ENCODE measurements at places on chromosomes 11 and 22.

DNA sequence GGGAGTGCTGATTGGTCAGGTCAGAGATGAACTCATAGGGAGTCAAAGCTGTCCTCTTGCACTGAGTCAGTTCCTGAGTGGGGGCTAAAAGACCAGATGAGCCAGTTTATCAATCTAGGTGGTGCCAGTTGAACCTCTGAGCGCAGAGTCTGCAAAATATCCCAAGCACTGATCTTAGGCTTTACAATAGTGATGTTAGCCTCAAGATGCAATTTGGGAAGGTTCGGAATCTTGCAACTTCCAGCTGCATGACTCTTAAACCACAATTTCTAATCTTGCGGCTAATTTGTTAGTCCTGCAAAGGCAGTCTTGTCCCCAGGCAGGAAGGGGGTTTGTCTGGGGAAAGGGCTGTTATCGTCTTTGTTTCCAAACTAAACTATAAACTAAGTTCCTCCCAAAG, 92.3 kb upstream of the PARVA start:
- DNase-seq, result no peak

GRCh38 chr11:1773131-1773993, 9.6 kb upstream of the CTSD start:
- DNase-seq, result no peak

- DNase-seq, result no peak
Observed at GRCh38 chr22:44729391-44730021, 22.9 kb upstream of the ARHGAP8 start.

DNA sequence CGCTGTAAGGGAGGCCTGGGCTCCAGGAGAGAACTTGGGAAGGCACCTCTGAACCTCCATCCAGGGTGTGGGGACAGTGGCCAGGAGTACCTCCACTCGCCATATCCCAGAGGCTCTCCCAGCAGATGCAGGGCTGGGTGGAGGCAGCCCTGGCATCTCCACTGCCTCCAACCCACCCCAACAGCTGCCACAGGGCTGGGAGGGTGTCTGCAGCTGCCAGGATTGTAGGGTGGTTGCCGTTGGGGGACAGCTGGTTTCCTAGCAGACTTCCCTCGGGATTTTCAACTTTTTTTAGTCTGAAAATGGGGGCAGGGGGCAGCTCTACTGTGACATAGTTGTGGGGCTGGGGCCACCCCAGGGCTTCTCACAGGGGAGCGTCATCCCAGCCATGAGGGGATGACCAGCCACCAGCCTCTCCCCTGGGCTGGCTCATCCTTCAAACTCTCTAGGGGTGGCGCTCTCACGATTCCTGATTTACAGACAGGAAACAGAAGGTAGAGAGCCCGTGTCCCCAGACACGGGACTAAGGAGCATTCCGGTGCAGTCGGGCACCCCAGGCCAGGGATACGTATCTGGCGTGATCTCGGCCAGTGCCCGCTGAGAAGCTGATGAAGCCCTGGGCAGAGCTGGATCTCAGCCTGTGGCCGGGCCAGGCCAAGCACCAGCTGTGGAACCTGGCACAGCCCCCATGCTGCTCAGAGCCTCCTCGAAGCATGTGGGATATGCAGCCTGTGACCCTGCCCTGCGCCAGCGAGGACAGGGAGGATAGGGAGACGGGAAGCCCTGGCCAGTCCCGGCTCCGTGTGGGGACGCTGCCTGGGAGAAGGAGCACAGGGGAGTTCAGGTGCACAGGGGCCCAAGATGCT, 9.9 kb downstream of the PRR5 start:
- DNase-seq, result no peak

DNA sequence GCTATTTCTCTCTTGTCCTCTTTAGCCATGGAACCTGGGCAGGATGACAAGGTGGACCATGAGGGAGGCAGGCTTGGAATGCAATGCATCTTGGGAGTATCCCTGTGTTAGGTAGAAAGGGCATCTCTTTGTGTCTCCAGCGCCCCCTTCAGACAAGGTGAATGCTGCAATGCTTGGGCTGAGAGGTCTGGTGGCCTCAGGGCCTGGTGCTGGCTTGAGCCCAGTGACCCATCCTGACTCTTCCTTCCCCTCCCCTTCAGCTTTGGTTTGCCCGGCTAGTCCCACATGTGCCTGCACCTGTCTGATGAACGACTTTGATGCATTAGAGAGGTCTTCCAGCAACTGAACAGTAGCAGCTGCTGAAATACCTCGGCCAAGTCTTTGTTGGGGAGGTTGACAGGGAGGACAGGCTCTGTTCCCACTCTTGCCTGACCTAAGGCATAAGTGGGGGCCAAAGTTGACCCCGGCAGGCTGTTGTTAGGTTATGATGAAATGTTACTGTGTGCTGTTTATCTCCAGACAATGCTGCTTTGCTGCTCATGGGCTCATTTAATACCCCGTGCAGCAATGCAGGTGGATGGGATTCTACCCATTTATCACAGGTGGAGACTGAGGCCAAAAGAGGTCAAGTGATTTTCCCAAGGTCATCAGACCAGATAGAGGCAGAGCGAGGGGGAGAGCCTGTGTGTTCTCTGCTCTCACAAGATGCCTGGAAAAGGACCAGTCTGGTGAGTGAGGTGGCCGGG, 22.5 kb downstream of the MYO18B start:
- DNase-seq, result no peak

DNA sequence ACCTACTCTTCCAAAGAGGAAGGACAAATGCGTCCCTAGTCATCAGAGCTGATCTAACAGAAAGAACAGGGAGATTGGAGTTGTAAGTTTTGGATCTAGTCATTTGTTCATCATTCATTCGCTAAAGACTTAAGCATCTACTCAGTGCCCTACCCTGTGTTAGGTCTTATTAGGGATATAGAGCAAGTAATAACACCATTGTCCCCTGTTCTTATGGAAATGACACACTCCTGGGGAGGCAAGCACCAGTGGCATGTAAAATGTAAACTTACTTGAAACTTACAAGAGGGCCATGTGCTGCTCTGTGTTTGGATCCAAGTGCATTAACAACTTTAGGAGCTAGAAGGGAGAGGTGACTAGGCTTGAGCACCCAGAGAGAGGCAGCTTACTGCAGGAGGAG, 61.9 kb downstream of the P4HA3 start:
- DNase-seq, result no peak

GRCh38 chr22:39938509-39939111, 21.6 kb upstream of the TMA7B start:
- no peak for DNase-seq

DNA sequence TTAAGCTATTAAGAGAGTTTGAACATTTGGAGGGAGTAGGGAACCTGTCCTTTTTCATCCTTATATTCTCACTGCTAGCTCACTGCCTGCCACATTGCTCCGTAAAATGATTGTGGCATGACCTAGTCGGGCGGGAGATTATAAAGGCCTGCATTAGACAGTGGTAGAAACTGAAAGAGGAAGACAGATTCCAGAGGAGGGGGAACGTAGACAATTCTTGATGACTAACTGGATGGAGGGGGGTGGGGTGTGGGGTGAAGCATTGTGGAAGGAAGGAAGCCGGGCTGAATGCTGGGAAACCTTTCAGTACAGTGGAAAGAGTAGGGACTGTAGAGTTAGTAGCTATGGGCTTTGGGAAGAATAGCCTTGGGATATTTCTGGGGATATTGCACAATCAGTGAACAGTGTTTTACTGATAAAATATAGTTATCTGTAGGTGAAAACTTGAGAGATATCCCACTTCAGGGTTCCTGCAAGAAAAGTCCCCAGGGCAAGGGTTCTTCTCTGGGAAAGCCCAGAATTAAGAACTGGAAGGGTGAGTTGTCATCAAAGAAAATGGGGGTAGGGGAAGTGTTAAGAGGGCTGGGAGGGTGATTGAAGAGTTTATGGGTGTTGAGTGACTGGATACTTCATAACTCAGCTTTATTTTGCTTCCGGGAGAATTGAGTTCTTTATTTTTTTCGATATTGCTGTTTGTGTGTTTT, 2.1 kb downstream of the MED15 start:
- DNase-seq, result no peak

- DNase-seq, result no peak
Observed at GRCh38 chr11:126268361-126268707, 361 bp downstream of the SRPRA start.

GRCh38 chr22:18071968-18072310, 5.9 kb upstream of the PEX26 start:
- no peak for DNase-seq

DNA sequence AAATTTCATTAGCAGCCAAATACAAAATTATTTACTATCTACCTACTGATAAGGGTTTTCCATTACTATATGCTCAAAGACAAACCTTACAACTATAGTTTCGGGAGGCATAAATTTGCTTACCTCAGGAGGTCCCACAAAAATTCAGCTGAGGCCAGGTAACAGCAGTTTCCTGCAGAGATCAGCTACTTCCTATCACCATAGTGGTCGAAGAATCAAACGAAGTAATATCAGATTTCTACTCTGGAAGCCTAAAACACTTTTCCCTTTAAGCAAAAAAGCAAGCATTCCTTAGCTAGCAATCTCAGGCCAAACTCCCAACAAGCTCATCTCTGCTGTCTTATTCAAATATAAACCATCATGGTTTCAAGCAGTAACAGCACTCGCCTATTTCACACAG, 3.1 kb downstream of the NAP1L4 start:
- no peak for DNase-seq

- no peak for DNase-seq
Observed at GRCh38 chr11:13434247-13435205, 28.5 kb downstream of the BTBD10 start.

- no peak for DNase-seq
Observed at GRCh38 chr11:133928628-133929059, 28.1 kb downstream of the IGSF9B start.

GRCh38 chr11:28969832-28970231, 861.6 kb downstream of the METTL15 start:
- no peak for DNase-seq

DNA sequence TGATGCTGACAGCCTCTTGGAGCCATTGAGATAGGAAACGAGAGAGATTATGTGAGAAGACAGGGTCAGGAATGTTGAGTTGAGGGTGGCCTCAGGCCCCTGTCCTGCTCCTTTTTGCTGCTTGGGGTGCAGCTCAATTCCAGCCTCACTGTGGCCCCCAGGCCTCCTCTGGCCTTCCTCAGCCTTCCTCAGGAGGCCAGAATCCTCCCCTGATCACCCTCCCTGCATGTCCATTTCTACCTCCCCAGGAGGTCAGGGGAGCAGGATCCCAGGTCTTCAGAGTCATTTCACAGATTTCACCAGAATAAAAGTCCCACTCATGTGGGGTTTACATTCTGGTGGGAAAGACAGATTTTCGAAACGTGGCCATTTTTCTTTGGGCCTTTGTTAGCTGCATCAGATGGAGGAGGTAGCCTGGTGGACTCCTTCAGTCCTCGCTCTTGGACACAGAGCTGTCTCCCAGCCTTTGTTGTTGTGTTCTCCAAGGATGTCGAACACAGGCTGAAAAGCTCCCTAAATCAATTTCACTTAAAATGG, 2.2 kb upstream of the KCNQ1OT1 start:
- no peak for DNase-seq

GRCh38 chr11:14340721-14341120, 18.3 kb downstream of the RRAS2 start:
- DNase-seq, result no peak

DNA sequence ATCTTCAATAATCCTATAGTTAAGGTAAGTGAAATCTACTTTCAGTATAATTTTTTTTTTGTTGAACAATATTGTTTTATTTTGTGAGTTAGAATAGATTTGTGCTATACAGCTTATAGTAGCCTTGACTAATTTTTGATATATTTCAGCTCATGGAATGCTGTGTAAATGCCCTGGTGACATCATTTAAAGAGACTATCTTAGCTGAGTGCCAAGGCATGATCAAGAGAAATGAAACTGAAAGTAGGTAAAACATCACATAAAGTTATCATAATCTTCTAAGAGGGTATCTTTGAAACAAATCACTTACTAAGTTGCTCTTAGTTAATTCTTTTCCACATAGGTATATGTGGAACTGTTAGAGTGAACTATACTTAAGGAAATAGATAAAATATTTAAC, 51.4 kb upstream of the ACAT1 start:
- DNase-seq, result no peak

DNA sequence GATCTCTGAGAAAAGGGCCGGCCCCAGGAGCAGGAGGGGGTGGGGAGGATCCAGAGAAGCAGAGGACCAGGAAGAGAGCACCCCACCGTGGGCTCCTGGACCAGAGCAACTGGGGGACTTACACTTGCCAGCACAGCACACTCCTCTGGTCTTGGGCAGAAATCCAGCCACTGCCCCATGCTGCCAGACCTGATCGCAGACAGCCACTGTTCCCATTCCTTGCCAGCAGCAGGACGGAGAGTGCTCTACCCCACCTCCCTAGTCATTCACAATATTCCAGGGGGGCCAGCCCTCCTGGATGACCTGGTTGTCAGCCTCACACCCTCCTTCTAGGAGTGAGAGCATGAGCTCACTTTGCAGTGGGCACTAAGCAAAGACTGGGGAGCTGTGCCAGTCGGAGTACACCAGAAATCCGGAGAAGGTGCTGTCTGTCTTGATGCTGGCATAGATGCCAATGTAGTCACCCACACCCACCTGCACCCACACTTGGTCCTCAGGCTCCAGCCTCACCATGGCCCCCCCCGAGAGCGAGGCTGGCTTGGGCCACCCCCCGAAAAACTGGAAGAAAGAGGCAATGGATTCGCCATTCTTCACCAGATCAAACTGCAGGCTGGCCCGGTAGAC, 1.6 kb downstream of the C1QTNF5 start:
- DNase-seq, result no peak

DNA sequence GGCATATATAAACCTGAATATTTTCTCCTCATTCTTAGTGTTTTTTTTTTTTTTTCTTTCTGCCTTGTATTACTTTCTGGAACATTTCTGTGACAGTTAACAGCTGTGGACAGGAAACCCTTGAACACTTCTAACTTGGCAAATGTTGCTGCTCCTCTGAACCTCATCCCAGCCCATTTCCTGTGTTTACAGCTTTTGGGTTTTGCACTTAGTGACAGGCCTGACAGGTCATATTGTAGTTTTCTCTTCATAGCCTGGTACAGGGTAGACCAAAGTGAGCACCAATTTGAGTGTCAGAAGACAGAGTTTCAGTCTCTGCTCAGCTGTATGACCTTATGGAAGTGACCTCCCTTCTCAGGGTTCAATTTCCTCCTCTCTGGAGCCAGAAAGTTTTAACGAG, 91.6 kb downstream of the STIM1 start:
- no peak for DNase-seq

DNA sequence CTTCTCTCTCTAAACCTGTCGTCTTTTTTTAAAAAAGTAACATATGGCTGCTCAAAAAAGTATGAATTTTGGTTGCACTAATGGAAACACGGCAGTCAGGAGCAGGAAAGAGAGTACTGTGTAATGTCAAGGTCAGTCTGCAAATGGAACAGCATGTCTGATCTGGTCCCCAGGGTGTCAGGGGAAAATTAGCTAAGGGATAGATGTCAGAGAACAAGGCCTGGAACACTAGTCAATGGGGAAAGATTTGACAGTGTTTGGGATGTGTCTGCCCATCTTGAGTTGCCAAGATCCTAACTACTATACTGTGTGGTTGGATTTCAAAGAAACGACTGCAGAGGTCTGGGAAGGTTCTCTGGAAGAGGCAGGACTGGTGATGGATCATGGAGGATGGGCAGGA, 65.7 kb upstream of the PHOX2A start:
- DNase-seq, result no peak

GRCh38 chr11:130671801-130672700, 223.6 kb downstream of the ADAMTS15 start:
- DNase-seq, result no peak
